Naive thymus-derived CD8-positive, alpha-beta T cell (primary cell): ENCODE measurements at places on chromosomes 3 and 15. TPM values are rescaled to one million over a fixed set of nuclear protein-coding genes. Genes with fewer than 3 reads are reported as not detected.

DNA sequence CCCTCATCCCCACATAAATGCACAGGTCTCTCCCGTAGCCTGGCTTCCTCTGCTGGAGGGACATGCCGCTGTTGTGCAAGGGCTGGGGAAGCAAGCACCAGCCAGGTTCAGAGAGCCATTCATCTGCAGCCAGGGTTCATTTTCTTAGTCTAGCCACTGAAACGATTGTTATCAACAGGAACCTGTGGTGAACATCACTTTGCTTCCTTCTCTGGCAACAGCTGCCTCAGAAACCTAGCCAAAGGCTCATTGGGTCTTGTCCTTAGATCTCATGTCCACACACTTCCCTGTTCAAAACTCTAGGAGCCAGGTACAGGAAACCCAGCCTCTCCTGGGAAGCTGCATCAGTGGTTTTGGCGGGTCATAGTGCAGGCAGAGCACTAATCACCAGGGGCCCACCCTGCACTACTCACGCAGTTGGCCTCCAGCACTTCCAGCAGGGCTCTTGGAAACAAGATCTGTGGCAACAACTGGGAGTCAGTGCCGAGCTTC is 47.0 kb downstream of the OXNAD1 start:
- peaks cover 91% of the 10 kb centered on the region for H3K4me1 ChIP-seq
- H3K36me3 ChIP-seq = peaks cover 53% of the 10 kb centered on the region
- H3K27ac ChIP-seq = peak overlapping the region; percentile 96
- H3K4me3 ChIP-seq = peak overlapping the region; percentile 92
- DNase-seq = peak; percentile 74

The TEX55 gene
- total RNA-seq = not detected

DNA sequence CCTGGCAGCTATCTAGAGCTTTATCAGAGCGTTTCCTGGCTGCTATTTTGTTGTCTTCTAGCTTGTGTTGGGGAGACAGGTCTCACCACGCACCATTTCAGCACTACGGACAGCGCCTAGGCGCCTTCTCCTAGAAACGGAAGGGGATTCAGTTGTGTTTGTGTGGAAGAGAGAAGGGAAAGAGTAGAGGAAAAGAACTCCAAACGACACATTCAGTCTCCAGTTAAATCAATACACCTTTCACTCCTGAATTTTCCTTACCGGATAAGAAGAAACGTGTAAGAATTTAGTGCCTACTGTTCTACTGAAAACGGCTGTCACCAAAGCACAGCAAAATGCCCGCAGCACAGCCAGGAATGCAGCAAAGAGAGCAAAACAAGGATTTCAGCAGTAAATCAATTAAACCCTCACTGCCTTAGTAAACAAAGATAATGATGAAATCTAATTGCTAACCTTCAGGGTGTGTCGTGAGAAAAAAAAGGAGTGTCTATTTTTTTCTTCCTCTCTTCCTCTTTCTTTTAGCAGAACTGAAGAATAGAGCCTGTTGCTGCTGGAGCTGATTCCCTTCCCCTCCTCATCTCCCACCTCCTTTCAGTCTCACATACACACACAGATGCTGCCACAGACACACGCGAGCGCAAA is 412 bp upstream of the CTXN2 start:
- no peak overlapping the region for H3K27ac ChIP-seq
- H3K4me3 ChIP-seq = no peak overlapping the region
- H3K36me3 ChIP-seq = no peaks in the 10 kb centered on the region

The C3orf85 gene
- total RNA-seq = not detected

DNA sequence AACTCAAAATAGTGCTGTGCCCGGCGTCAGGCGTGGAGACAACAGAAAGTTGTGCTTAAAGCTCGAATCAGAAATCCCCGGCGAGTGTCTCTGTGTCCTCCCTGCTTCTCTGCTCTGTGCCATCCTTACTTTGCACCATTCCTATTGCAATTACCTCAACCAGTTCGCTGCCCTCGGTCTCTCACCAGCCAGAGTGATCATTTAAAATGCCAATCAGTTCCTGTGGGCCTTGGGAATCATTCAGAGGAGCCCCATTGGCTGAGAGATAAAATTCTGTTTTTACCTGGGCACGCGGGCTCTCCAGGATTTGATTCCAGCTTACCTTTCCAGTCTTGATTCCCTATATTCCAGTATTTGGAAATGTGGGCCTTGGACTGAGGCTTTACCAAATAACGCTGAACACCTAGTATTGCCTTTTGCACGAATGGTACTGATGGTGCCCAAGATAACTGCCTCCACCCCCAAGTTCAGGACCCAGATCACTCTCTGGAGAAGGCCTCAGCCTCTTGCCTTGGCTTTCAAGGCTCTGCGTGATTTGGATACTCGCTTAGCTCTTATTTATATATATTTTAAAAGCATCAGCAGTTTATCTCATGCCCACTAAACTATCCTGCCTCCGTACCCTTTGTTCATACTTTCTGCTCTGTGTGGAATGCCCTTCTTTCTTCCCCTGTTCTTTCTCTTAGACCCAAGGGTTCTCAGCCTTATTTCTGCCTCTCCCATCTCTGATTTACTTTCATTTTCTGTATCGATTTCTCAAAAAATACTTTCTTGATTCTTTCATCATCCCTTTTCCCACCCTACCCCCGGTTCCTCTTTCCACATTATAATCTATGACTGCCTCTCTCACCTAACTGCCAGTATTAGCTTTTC is 863 bp downstream of the PSMA4 start:
- peaks cover 41% of the 10 kb centered on the region for H3K36me3 ChIP-seq
- H3K27me3 ChIP-seq = no peaks in the 10 kb centered on the region

The CEP19 gene
- 4.6 TPM for total RNA-seq

GRCh38 chr15:91947293-91947679 is 93.8 kb downstream of the SLCO3A1 start:
- peaks cover 72% of the 10 kb centered on the region for H3K4me1 ChIP-seq
- H3K27ac ChIP-seq = no peak overlapping the region
- H3K36me3 ChIP-seq = no peaks in the 10 kb centered on the region
- H3K27me3 ChIP-seq = peaks cover 2% of the 10 kb centered on the region
- no peak for DNase-seq
- H3K4me3 ChIP-seq = no peak overlapping the region

DNA sequence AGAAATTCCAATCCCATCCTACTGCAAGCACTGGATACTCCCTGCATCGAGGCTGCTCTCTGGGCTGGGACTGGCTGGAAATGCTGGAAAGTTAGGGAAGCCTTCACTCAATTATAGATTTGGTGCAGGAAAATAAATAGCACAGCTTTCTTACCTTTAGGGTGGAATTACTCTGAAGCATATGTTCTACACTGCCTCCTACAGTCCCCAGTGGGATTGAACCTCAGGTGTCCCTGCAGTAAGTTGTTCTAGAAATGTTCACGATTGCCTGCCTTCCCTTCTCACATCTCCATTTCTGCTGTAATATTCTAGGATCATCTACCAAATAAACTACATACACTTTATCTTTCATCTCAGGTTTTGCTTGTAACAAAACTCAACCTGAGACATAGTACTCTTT is 536.7 kb upstream of the LMCD1 start:
- peaks cover 5% of the 10 kb centered on the region for H3K27me3 ChIP-seq
- no peak overlapping the region for H3K27ac ChIP-seq
- no peak overlapping the region for H3K4me3 ChIP-seq
- no peak for DNase-seq
- H3K36me3 ChIP-seq = no peaks in the 10 kb centered on the region

- H3K36me3 ChIP-seq = no peaks in the 10 kb centered on the region
- H3K4me3 ChIP-seq = no peak overlapping the region
- no peaks in the 10 kb centered on the region for H3K4me1 ChIP-seq
- no peak for DNase-seq
Observed at GRCh38 chr3:5270666-5271371, 83.3 kb downstream of the EDEM1 start.

- no peak overlapping the region for H3K4me3 ChIP-seq
- no peaks in the 10 kb centered on the region for H3K4me1 ChIP-seq
- peaks cover 4% of the 10 kb centered on the region for H3K36me3 ChIP-seq
- H3K27ac ChIP-seq = no peak overlapping the region
Observed at GRCh38 chr15:68608206-68608843, 29.5 kb downstream of the CORO2B start.

DNA sequence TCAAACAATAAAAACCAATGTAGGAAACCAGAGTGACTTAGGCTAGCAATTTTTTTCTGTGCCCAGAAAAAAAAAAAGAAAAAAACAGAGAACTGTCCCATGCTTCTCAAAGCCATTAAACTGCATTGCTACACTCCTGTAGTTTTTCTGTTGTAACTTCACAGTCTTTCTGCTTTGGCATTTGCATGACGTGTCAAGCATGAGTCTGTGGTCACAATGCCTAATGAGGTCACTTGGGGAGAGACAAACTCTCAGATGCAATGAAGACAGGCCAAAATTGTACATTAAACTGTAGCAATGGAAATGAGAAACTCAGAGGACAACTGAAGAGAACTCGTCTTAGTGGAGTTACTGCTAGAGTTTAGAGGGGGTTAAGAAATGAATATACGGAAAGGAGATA is 30.8 kb downstream of the CCDC80 start:
- H3K36me3 ChIP-seq = no peaks in the 10 kb centered on the region
- no peak for DNase-seq
- H3K27ac ChIP-seq = no peak overlapping the region
- H3K4me3 ChIP-seq = no peak overlapping the region
- H3K4me1 ChIP-seq = no peaks in the 10 kb centered on the region

The PIERCE2 gene
- total RNA-seq = not detected

- H3K27ac ChIP-seq = no peak overlapping the region
- peaks cover 15% of the 10 kb centered on the region for H3K27me3 ChIP-seq
- DNase-seq = no peak
- no peak overlapping the region for H3K4me3 ChIP-seq
Observed at GRCh38 chr3:167936019-167936418, 159.7 kb downstream of the GOLIM4 start.

DNA sequence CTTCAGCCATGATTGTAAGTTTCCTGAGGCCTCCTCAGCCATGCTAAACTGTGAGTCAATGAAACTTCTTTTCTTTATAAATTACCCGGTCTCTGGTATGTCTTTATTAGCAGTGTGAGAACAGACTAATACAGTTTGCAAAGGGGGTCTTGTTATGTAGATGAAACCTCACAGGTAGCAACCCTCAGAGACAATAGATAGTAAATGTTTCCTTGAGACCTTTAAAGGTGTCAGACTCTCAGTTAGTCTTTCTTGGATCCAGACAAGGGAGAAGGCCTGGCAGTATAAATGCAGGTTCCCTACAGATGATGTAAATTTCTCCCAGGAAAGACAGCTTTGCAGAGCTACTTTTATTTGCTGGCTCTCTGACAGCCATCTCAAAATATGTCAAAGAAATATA is 510.8 kb downstream of the AGBL1 start:
- H3K4me1 ChIP-seq = no peaks in the 10 kb centered on the region
- H3K27me3 ChIP-seq = peaks cover under 1% of the 10 kb centered on the region
- H3K27ac ChIP-seq = no peak overlapping the region

- DNase-seq = no peak
- H3K4me3 ChIP-seq = no peak overlapping the region
- peaks cover 27% of the 10 kb centered on the region for H3K27me3 ChIP-seq
- H3K36me3 ChIP-seq = no peaks in the 10 kb centered on the region
Observed at GRCh38 chr15:71170163-71170562, 54.9 kb downstream of the THSD4 start.

DNA sequence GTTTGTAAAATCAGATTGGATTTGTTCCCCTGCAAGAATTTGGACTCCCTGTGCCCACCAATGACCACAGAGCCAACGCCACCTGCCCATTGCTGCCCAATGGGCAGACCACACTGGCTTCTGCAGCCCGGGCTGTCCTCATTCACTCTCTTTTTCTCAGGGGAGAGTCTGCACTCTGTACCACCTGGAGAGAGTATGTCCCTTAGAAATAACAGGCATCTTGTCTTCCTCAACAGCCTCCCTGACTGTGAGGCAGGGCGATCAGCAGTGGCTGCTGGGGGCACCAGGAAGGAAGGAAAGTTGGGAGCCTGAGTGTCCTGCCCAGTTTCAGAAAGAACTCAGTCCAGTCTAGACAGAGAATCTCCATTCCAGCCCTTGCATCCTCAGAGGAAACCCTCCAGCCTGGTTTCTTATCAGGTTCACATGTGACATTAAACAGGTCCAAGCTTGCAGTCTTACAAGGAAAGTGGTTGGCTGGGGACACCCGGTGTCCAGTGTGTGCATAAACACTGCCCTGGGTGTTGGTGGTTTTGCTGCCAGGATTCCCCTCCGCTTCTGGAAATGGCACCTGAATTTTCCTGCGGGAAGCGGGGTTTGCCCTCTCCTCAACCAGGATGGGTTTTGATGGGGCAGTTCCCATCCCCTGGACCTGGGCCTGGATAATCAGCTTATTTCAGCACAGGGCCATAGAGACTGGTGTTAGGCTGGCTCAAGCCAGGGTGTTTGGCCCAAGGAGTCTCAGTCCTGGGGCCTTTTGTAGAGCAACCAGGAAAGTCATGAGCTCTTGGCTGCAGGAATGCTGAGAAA is 37.2 kb downstream of the SSUH2 start:
- no peak overlapping the region for H3K27ac ChIP-seq
- H3K27me3 ChIP-seq = no peaks in the 10 kb centered on the region
- no peak for DNase-seq
- H3K4me1 ChIP-seq = no peaks in the 10 kb centered on the region

The TMC3 gene
- not detected for total RNA-seq

The RAB27A gene
- 26.2 TPM for total RNA-seq

The LMAN1L gene
- total RNA-seq = 0.57 TPM

The BFSP2 gene
- total RNA-seq = not detected

The FRMD5 gene
- total RNA-seq = 0.14 TPM

The SI gene
- total RNA-seq = not detected

DNA sequence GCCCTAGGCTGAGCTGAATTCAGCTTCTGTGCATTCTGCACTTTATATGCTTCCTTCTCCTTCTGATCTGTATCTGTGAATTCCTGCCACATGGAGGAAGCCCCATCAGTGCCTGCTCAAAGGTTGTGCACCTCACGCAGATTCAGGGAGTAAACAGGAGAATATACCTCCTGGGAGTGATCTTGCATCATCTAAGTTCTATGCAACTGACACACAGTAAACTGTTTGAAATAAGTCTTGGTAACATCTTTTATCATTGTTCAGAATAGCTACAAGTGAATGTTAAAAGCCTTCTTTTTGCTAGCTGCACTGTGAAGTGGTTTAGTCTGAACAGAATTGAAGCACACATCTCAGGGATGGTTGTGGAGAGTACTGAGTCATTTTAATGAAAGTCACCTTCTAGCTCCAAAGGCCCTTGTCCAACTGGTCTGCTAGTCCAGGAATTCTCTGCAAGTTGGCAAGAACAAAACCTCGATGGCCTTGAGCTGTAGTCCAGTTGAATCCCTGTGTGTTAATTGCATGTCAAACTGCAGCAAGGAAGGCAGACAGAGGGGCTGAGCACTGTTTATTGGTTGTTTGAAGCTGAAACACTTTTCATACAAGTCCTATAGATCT is 215.0 kb downstream of the WNT5A start:
- DNase-seq = no peak
- no peaks in the 10 kb centered on the region for H3K36me3 ChIP-seq
- no peak overlapping the region for H3K4me3 ChIP-seq
- no peak overlapping the region for H3K27ac ChIP-seq
- H3K4me1 ChIP-seq = no peaks in the 10 kb centered on the region
